ENCODE measurements at places on chromosomes 11 and 22. TPM values are rescaled to one million over a fixed set of nuclear protein-coding genes. Genes with fewer than 3 reads are reported as not detected.

Gene MYEOV
- total RNA-seq, result not detected

Gene SPON1
- total RNA-seq, result 9.4 TPM

DNA sequence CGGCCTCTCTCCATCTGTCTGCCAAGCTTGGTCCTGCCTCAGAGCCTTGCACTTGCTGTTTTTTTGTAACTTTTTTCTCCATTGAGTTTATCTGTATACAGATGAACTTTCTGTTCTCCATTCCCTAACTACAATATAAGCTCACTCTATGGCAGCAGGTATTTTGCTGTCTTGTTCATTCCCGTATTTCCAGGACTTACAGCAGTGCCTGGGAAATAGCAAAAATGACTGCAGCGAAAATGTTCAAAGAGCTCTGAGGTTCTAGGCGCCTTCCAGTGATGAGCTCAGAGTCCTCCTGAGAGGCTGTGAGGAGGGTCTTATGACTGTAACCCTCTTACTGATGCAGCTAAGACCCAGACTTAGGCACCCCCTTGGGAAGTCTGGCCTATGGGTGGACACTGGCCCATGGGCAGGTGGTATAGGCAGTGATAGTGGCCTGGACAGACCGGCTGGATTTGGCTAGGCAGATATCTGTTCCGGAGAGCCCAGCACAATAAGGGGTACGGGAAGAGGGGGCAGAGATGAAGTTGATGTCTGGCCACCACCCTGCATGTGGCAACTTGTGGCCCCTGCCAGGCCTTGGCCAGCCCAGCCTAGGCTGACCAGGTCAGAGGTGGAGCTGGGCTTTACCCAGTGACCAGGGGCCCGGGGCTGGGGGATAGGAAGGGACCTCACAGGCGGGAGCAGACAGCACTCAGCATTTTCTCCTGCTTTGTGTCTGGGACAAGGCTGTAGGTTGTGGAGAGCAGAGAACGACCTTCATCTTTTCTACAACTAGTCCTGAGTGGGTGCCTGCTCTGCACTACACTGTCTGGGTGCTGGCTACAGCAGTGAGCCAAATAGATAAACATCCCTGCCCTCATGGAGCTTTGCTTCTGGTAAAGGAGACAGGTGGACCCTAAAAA is 4.6 kb downstream of the ATF4 start:
- no peak for DNase-seq

GRCh38 chr11:2084721-2085120 is 54.5 kb downstream of the IGF2 start:
- DNase-seq, result no peak

GRCh38 chr11:27213232-27213660 is 149.8 kb downstream of the CCDC34 start:
- no peak for DNase-seq

GRCh38 chr11:30786256-30787110 is 200.3 kb upstream of the MPPED2 start:
- no peak for DNase-seq

Gene INS
- total RNA-seq, result not detected

GRCh38 chr22:44357966-44358465 is 45.3 kb upstream of the SHISAL1 start:
- peak; percentile 44 for DNase-seq

- DNase-seq, result no peak
Observed at GRCh38 chr11:124801014-124801413, 808 bp upstream of the MSANTD2 start.

DNA sequence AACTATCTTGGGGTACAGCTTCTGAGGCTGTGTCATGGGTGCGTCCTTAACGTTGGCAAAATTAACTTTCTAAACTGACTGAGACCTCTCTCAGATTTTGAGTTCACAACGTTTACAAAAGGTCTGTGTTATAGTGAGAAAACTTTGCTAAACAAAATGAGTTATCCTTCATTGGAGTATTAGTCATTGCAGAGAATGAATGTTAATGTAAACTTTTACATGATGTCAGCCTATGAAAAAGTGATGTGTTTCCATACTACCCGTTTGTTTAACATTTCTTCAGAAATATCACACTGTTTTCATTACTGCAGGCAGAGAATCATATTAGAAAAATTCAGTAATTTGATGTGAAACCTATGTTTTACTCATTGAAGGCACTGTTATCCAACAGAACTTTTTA is 32.1 kb downstream of the HSD17B12 start:
- DNase-seq, result no peak

Measured in left ventricle myocardium inferior (tissue), 1 donor.